Stimulated activated CD4-positive, alpha-beta T cell treated with anti-CD3 and anti-CD28 coated beads, Interleukin-15, amount 100 ng/mL, for 48 hours (primary cell): ENCODE measurements at places on chromosomes 7 and 10.
A peak's percentile ranks its signal among the peaks of the same experiment; 100 is the strongest.

- no peak for DNase-seq
Measured at GRCh38 chr10:91562839-91563581, 69.9 kb downstream of the PPP1R3C start.

- DNase-seq = no peak
Measured at GRCh38 chr10:8874972-8875371, 820.5 kb downstream of the GATA3 start.

DNA sequence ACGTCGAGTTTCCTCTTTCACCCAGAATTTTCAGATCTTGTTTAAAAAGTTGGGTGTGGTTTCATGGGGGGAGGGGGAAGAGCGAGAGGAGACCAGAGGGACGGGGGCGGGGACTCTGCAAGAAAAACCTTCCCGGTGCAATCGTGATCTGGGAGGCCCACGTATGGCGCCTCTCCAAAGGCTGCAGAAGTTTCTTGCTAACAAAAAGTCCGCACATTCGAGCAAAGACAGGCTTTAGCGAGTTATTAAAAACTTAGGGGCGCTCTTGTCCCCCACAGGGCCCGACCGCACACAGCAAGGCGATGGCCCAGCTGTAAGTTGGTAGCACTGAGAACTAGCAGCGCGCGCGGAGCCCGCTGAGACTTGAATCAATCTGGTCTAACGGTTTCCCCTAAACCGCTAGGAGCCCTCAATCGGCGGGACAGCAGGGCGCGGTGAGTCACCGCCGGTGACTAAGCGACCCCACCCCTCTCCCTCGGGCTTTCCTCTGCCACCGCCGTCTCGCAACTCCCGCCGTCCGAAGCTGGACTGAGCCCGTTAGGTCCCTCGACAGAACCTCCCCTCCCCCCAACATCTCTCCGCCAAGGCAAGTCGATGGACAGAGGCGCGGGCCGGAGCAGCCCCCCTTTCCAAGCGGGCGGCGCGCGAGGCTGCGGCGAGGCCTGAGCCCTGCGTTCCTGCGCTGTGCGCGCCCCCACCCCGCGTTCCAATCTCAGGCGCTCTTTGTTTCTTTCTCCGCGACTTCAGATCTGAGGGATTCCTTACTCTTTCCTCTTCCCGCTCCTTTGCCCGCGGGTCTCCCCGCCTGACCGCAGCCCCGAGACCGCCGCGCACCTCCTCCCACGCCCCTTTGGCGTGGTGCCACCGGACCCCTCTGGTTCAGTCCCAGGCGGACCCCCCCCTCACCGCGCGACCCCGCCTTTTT, at the start of gene VIM:
Gene VIM (plus strand): TSS at position 151 of the 925 bp plus-strand sequence. CDS start 1,182 bp downstream, outside the sequence.
- peak; percentile 83 for DNase-seq

- no peak for DNase-seq
Measured at GRCh38 chr7:80136261-80137055, 1.8 kb downstream of the GNAI1 start.

GRCh38 chr7:77330169-77330882, 85.8 kb downstream of the GSAP start:
- no peak for DNase-seq

DNA sequence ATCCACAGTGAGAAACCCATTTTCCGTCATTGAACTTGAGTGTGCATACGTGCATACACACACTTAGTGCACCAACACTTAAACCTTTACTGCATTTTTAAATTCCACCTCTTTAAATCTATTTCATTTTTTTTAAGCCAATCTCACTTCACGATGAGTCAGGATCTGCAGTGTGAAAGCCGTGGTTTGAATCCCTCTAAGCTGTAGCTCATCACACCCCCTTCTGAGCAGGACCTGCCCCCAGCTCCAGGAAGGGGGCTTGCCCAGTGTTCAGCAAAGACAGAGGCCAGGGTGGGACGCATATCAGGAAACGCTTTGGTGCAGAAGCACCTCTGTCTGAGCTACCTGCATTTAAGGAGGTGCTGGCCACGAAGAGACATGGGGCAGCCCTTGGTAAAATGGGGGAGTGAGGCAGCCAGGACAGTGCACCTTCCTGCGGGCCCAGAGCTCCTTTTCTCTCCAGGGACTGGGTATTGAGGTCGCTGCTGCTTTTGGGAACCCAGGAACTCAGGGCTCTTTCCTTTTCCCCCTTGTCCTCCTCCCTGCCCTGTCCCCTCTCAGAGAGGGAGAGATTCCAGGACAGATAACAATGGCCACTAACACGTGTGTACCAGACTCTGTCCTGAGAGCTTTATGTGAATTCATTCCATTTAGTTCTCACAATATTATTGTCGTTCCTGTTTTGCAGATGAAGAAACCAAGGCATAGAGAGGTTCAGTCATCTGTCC, 21.7 kb downstream of the ZNF316 start:
- DNase-seq = no peak
